ENCODE measurements at places on chromosomes 6 and 20. TPM values are rescaled to one million over a fixed set of nuclear protein-coding genes. Genes with fewer than 3 reads are reported as not detected.

Gene ADGRG6
- total RNA-seq: 7.7 TPM

Gene FOXC1
- total RNA-seq: 125 TPM

Gene PSMB9
- 42.8 TPM for total RNA-seq

Gene ESR1
- total RNA-seq: 3.0 TPM

Gene WFDC5
- not detected for total RNA-seq

Gene KIF13A
- total RNA-seq: 28.9 TPM

Gene MICA
- 19.2 TPM for total RNA-seq

GRCh38 chr6:145904868-145905267 lies 59.3 kb downstream of the SHPRH start:
- peaks cover 26% of the 10 kb centered on the region for H3K36me3 ChIP-seq
- no peaks in the 10 kb centered on the region for H3K27me3 ChIP-seq
- no peak for DNase-seq
- no peak overlapping the region for H3K4me3 ChIP-seq

GRCh38 chr6:140784573-140784972 lies 1348.2 kb upstream of the GJE1 start:
- DNase-seq: no peak
- H3K4me1 ChIP-seq: no peaks in the 10 kb centered on the region
- no peak overlapping the region for H3K4me3 ChIP-seq

DNA sequence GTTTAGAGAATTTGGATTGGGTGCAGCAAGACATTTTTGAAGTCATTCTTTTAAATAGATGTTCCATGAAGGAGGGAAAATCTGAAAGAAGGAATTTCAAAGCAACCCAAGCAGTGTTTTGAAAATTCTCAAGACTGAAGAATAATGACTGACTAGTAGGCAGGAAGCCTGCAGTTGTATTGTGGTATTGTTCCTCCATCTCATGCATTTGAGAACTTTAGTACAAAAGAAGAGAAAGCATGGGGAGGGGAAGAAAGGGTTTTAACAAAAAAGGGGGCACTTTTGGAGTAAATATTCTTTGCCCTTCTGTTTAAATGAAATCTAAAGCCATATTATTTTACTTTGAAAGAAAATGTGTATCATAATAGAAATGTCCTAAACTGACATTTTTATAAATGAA lies 6.6 kb downstream of the NCOA3 start:
- H3K27ac ChIP-seq: no peak overlapping the region
- peaks cover 14% of the 10 kb centered on the region for H3K4me1 ChIP-seq
- no peaks in the 10 kb centered on the region for H3K36me3 ChIP-seq
- no peak for DNase-seq
- no peaks in the 10 kb centered on the region for H3K27me3 ChIP-seq

DNA sequence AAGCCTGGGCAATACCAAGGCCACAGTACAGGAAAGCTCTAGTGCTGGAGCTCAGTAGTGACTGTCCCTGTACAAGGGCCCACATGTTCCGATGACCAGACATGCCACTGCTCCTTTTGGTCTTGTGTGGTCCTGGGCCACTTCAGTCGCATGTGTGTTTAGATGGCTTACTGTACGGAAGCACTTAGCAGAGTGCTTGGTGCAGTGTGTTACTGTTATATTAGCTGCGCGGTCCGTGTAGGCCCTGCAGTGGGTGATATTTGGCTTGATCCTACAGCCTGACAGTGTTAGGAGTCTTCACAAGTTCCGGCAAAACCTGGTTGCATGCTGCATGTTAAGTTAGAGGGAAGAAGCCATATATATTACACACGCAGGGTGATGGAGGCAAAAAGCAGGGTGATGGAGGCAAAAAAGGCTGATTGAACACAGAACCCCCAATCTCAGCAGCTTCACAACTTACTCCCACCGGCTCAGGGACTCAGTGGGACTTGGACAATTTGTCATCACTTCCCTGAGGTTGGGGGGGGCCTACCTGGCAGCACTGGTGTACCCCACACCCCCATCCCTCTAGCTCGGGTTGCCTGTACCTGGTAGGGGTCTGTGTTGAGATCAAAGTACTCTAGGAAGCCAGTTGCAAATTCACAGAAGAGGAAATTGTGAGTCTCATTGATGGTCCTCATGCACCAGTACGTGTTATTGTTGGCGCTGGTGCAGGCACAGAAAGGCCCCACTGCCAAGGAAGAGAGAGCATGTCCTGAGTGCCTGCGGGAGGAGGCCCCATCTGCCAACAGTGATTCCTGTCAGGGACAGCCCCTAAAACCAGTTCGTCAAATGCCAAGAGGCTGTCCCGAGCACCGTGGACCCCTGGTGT lies 122.6 kb downstream of the SULF2 start:
- no peak overlapping the region for H3K27ac ChIP-seq
- no peak overlapping the region for H3K4me3 ChIP-seq
- H3K36me3 ChIP-seq: peaks cover 18% of the 10 kb centered on the region

- H3K27ac ChIP-seq: no peak overlapping the region
- H3K4me1 ChIP-seq: no peaks in the 10 kb centered on the region
- DNase-seq: no peak
- H3K27me3 ChIP-seq: no peaks in the 10 kb centered on the region
These were observed 54.7 kb upstream of the SAYSD1 start for GRCh38 chr6:39169448-39170344.

DNA sequence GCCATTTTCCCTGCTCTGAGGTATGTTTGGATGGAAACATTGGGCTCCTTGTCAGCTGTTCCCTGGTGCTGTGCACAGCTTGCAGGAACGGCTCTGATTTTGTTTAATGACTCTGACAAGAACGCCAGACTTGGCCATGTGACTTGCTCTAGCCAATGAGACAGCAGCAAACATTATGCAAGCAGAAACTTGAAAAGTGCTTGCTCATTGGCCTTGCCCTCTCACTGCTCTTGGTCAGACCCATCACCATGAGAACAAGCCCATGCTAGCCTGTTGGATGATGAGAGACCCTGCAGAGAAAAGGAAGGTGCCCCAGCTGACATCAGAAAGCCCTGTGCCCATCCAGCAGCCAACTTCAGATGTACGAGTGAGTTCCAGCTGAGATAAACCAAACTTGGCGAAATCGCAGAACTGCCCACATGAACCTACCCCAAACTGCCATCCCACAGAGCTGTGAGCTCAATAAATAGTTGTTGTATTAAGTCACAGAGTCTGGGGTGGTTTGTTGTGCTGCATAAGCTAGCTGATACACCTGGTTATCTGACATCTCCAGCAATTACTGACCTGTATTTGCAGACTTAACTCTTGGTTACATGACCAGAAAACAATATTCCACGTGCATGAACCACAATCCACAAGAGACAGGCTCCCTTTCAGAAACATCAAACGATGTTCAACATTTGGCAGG lies 96.9 kb downstream of the JPH2 start:
- no peak overlapping the region for H3K4me3 ChIP-seq
- no peak for DNase-seq
- no peaks in the 10 kb centered on the region for H3K36me3 ChIP-seq
- no peaks in the 10 kb centered on the region for H3K4me1 ChIP-seq

- DNase-seq: no peak
- H3K36me3 ChIP-seq: no peaks in the 10 kb centered on the region
- H3K27me3 ChIP-seq: no peaks in the 10 kb centered on the region
- no peaks in the 10 kb centered on the region for H3K4me1 ChIP-seq
- no peak overlapping the region for H3K4me3 ChIP-seq
- no peak overlapping the region for H3K27ac ChIP-seq
These were observed 368.0 kb downstream of the QKI start for GRCh38 chr6:163782436-163783003.

DNA sequence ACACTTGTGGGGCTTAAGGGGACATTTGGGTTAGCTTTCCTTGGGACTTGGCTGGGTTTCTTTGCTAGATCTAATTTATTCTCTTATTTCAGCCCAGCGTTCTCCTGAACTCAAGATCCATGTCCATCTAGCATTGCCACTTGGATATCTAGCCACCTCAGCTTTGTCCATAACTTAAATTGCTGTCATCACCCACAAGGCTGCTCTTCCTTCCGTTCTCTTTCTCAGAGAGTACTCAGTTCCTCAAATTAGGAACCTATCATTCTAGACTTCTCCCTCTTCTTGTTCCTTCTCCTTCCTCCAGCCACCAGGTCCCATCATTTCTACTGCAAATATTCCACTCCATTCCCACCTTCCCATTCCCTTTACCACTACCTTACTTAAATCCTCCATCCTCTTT lies 4.3 kb downstream of the SMIM26 start:
- H3K27me3 ChIP-seq: no peaks in the 10 kb centered on the region
- H3K4me1 ChIP-seq: peaks cover 7% of the 10 kb centered on the region
- H3K27ac ChIP-seq: no peak overlapping the region
- H3K36me3 ChIP-seq: peaks cover 14% of the 10 kb centered on the region
- no peak for DNase-seq
- no peak overlapping the region for H3K4me3 ChIP-seq
